ENCODE measurements at places on chromosomes 16 and 17. TPM values are rescaled to one million over a fixed set of nuclear protein-coding genes. Genes with fewer than 3 reads are reported as not detected.

The EME2 gene
- total RNA-seq = 16.5 TPM

The CDRT15 gene
- total RNA-seq = not detected

The CD300E gene
- not detected for total RNA-seq

The SLC52A1 gene
- total RNA-seq = 0.37 TPM

The HBA2 gene
- not detected for total RNA-seq

The TPSD1 gene
- total RNA-seq = not detected

The TMEM220 gene
- 3.4 TPM for total RNA-seq

The NECAB2 gene
- 0.22 TPM for total RNA-seq

The ABCA6 gene
- 7.9 TPM for total RNA-seq
